Activated T-helper 2 cell treated with anti-CD3 and anti-CD28 coated beads, Interferon-gamma antibody, Interleukin-2, Interleukin-4, amounts not matched to agents 10 μg/mL and 5 μg/mL and 100 μg/mL, durations not matched to agents 14 hours and 24 hours and 36 hours (primary cell): ENCODE measurements at places on chromosomes 6 and 20. TPM values are rescaled to one million over a fixed set of nuclear protein-coding genes. Genes with fewer than 3 reads are reported as not detected.
A peak's percentile ranks its signal among the peaks of the same experiment; 100 is the strongest.

DNA sequence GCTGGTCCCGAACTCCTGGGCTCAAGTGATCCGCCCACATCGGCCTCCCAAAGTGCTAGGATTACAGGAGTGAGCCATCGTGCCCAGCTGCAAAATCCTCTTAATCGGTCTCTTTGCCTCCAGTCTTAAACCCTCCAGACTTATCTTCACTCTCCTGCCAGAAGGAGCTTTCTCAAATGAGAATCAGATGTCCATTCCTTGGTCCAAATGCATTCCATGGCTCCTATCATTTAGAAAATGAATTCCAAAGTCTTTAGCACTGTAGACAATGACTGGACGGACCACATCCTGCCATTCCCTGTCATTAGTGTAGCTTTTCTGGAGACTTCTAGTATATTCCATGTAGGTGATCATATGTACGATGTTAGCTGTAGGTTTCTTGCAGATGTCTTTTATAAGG, 141.9 kb downstream of the ID4 start:
- H3K27me3 ChIP-seq = peaks cover 1% of the 10 kb centered on the region
- H3K4me1 ChIP-seq = no peaks in the 10 kb centered on the region
- no peak for DNase-seq
- H3K27ac ChIP-seq = no peak overlapping the region

- no peaks in the 10 kb centered on the region for H3K27me3 ChIP-seq
- no peaks in the 10 kb centered on the region for H3K36me3 ChIP-seq
- no peak overlapping the region for H3K4me3 ChIP-seq
- peak overlapping the region; percentile 12 for H3K27ac ChIP-seq
Observed at GRCh38 chr6:21953831-21954801, 342.7 kb downstream of the PRL start.

DNA sequence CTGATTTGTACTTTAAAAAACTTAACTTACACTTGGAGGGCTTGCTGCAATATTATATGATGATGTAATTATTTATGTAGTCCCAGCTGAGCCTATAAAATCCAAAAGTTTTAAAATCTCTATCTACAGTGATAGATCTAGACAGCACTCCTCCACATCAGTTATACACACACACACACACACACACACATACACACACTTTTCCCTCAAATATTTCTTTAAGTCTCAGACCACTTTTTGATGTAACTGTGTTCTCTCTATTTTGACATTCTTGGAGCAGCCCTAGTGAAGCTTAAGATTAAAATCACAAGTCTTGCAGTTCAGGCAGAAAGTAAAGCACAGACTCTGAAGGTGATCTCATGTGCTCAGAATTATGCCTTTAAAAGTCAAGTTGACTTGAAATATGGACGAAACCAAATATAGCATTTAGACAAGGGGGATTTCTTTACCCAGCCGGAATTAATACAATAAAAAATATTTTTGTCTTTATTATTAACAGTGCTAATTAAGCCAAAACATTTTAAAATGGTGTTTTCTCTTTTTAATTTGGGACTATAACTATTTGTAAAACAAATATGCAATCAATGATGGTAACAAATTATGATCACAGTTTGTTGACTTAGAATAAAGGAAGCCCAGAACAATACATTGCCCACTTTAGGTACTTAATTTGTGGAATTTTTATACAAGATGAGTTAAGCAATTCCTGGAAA, 63.5 kb upstream of the TMEM30A start:
- H3K27me3 ChIP-seq = peaks cover 30% of the 10 kb centered on the region
- H3K4me3 ChIP-seq = no peak overlapping the region
- no peaks in the 10 kb centered on the region for H3K36me3 ChIP-seq
- H3K27ac ChIP-seq = no peak overlapping the region
- no peaks in the 10 kb centered on the region for H3K4me1 ChIP-seq

GRCh38 chr6:170176898-170177771, 113.7 kb downstream of the DLL1 start:
- no peaks in the 10 kb centered on the region for H3K36me3 ChIP-seq
- no peak for DNase-seq
- H3K27ac ChIP-seq = peak overlapping the region; percentile 70
- H3K4me3 ChIP-seq = no peak overlapping the region
- no peaks in the 10 kb centered on the region for H3K27me3 ChIP-seq

Gene PROCR
- total RNA-seq = 0.43 and 0.64 TPM in 2 replicates

Gene CDC40
- 25.4 and 34.3 TPM in 2 replicates for total RNA-seq

Gene SERINC1
- 44.0 and 46.4 TPM in 2 replicates for total RNA-seq
